Right lung (tissue), 10 donors: ENCODE measurements at places on chromosomes 3 and 15.

DNA sequence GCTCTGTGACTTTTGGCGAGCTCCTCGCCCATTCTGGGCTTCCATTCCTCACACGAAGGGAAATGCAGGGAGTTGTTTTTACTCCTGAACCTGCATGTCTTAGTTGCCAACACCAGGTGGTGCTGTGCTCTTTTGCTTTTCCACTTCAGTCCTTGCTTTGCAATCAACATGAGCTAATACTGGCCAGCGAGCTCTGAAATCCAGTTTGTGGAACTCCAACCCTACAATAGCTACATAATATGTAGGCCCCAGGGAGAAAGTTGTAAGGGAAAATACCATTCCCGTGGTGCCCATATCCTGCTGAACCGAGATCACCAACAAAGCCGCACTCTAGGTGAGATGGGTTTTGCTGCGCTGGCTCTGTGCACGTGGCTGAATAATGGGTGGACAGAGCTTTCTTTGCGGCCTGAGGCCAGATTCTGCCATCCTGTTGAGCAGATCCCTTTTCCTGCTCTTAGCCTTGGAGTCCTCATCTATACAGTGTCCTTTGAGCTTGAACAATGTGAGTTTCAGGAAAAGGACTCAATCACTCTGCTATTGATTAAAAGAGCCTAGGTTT lies 25.0 kb downstream of the LSM3 start:
- peak; percentile 77 for DNase-seq

DNA sequence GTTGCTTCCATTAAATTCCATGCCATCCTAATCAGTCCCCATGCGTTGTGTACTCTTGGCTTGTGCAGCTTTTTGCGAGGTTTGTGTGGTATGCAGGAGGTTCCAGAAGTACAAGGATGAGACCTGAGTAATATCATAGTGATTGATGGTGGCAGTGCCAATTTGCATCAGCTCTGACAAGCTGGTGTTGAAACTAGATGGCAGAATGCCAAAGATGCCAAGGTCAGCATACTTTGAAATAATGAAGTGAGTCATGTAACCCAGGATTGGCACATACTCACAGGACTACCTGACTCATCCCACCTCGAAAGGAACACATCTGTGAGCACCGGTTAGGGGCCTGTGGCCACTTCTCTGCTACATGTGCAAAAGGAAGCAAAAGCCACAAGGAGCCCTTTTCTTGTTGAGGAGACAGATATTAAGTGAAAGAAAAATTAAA lies 14.3 kb downstream of the KAT2B start:
- no peak for DNase-seq

GRCh38 chr3:14474363-14475081 lies 65.6 kb downstream of the GRIP2 start:
- DNase-seq = no peak

- no peak for DNase-seq
Measured at GRCh38 chr3:67593761-67594234, 60.6 kb downstream of the SUCLG2 start.

DNA sequence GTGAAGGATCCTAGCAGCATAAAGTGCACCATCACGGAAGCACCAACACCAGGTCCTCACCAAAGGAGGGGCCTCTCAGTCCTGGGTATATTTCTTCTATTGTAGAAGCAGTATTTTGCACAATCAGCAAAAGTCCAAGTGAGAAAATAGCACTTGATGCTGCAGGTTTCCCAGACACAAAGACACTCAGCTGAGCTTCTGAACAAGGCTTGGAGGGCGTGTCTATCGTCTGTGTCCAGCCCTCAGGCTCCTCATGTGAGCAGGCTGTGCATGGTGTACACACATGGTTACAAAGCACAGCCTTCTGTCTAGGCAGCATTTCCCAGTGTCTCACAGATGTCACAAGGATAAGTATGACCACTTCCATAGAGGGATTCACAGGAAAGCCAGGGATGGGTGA lies 98.3 kb upstream of the SPATA12 start:
- no peak for DNase-seq

DNA sequence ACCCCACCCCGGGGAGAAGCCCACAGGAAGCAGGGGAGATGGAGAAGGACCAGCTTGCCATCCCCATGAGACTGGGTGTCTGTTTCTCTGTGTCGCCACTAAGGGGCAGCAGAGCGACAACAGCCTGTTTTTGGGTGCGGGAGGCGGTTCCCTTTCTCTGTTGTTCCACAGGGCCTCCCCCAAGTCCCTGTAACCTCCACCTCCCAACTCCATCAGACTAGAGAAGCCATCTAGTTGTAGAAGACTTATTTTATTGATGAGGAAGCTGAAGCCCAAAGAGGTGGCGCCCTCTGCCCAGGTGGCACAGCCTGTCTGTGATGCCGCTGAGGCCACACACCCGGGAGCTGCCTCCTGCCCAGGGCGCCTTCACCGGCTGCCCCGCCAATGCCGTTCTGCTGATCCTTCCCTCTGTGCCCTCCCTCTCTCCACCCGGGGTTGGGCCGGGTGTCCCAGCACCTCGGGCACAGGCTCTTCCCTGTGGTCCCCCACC lies 3.9 kb upstream of the CCDC9B start:
- DNase-seq = no peak

DNA sequence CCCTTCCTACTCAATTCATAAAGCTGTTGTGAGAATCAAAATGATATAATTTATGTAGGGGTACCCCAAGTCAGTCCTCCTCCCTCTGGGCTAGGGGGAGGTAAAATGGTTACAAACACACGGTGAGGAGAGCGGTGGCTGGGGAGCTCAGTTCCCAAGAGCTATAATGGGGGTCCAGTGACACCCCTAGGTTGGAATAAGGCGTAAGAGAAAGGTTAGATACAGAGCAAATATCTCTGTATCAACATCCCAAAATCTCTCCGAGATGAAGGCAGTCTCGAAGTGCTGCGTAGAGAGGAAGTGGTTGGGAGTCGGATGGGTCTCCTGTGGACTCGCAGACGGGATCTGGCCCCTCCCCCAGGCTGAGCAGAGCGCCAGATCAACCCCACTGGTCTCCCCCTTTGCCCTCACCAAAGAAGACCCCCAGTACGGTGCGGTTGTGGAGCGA lies 1.8 kb downstream of the DUOX2 start:
- no peak for DNase-seq

- DNase-seq = no peak
Measured at GRCh38 chr3:180980611-180981010, 8.9 kb downstream of the DNAJC19 start.

DNA sequence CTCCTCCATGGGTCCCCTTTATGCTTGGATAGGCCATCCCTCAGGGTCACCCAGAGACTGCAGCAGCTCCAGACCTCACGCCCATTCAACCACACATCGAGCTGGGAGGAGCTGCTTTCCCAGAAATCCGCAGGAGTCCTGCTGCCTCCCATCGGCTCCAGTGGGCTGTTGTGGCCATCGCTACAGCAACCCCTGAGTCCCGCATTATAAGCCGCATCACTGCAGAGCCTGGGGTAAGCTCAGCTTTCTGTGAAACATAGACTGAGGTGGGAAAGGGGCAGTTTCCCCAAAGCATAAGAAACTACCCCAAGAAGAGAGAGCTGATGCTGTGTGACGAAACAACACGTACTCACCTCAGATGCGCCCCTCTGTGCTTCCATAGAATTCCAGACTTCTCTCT lies 35.7 kb downstream of the MRPL46 start:
- no peak for DNase-seq

GRCh38 chr15:69626095-69627066 lies 173.8 kb downstream of the RPLP1 start:
- no peak for DNase-seq

DNA sequence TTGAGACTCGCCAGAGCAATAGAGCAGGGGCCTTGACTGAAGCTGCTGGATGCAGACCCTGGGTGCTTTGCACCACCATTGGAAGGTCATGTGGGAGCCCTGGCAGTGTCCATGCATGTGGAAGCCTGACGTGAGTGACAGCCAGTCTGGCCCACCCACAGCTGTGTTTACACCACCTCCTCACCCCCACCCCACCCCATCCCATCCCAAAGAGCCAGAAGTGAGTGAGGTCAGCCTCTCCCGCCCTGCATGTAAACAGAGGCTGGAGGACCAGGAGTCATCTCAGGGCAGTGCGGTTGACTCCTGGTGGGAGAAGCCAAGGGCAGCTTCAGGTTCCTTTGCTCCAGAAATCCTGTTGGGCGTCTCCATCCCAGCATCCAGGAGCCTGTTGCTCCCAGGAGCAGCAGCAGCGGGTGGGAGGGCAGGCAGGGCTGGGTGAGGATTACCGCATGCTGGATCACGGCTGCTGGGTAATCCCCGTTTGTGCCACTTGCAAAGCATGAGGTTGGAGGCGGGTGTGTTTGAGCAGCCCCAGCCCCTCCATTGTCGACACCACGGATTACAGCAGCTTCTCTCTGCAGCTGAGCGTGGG lies 44.6 kb downstream of the CORO2B start:
- DNase-seq = no peak

DNA sequence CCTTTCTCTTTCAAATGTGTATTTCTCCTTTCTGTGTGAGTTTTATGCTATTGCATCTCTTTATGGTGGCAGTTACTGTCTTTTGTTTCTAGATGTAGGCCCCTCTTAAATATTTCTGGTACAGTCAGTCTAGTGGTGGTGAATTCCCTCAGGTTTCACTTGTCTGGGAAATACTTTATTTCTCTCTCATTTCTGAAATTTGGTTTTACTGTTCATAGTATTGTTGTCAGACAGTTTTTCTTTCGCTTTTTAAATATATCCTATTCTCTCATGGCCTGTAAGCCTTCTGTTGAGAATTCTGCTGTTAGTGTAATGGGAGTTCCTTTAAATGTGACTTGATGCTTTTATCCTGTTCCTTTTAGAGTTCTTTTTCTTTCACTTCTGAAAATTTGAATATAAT lies 874.0 kb downstream of the PLOD2 start:
- DNase-seq = no peak

DNA sequence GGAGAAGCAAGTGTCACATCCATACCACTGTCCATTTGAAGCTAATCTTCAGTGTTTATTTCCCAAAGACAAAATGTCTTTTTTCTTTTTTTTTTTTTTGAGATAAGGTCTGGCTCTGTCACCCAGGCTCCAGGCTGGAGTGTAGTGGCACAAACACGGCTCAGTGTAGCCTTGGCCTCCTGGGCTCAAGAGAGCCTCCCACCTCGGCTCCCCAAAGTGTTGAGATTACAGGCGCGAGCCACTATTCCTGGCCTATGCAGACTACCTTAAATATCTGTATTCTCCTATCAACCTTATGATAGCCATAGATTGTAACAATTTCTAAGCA lies 27.7 kb upstream of the VPS33B start:
- no peak for DNase-seq

DNA sequence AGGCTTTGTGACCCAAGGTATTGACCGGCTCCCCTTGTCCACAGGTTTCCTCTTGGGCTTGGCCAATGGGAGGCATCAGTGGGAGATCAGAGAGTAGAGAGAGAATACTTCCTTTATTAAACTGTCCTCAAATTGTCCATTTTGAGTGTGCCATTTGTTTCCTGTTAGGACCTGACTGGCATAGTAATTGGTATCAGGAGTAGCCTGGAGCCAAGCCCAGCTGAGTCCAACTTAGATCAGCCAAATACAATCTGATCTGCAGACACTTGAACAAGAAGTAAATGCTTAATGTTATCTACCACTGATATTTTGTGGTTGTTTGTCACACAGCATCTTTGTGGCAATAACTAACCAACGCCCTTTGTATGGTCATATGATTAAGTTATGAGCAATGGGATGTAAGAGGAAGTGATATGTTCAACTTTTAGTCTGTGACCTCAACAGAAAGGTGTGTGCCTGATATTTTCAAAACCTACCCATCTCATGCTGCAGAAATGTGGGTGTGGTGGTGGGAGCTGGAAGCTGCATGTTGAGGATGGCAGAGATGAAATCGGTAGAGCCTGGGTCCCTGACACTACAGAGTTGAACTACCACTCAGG lies 13.3 kb downstream of the MYD88 start:
- no peak for DNase-seq

GRCh38 chr3:166471074-166471767 lies 634.0 kb upstream of the BCHE start:
- DNase-seq = no peak

DNA sequence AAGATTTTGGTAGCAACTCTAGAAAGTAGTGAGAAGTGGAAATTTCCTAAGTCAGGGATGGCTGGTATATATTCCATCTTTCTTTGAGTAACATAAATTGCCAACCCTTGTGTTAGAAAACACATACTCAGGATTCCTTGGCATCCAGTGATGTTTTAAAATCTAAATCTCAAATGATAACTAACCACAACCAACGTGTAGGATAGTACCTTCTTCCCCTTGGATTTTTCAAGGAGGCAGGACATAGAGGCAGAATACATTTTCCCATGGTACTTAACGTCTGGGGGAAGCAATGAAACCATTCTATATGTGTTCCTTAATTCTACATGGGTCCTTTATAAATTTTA lies 93.4 kb downstream of the WDR76 start:
- DNase-seq = no peak

- DNase-seq = no peak
Measured at GRCh38 chr3:133295199-133295901, 104.5 kb upstream of the BFSP2 start.

- DNase-seq = no peak
Measured at GRCh38 chr3:156787001-156787400, 39.2 kb upstream of the LEKR1 start.
